ENCODE measurements at places on chromosomes 3 and 15.
A peak's percentile ranks its signal among the peaks of the same experiment; 100 is the strongest.

GRCh38 chr3:65952842-65953241, 85.9 kb downstream of the MAGI1 start:
- DNase-seq = no peak

GRCh38 chr15:62658498-62658897, 384.0 kb upstream of the TPM1 start:
- DNase-seq = no peak

- no peak for DNase-seq
Measured at GRCh38 chr15:83570756-83571155, 83.2 kb upstream of the ADAMTSL3 start.

GRCh38 chr3:159875116-159875515, 113.5 kb upstream of the IL12A start:
- DNase-seq = peak; percentile 45

- DNase-seq = no peak
Measured at GRCh38 chr3:16477056-16477455, 36.4 kb downstream of the RFTN1 start.

- no peak for DNase-seq
Measured at GRCh38 chr3:102017784-102018183, 168.5 kb downstream of the NFKBIZ start.

- DNase-seq = no peak
Measured at GRCh38 chr3:58101499-58102389, 93.5 kb downstream of the FLNB start.

- DNase-seq = no peak
Measured at GRCh38 chr3:74066456-74066855, 441.7 kb upstream of the PDZRN3 start.

GRCh38 chr3:19688767-19689166, 245.2 kb downstream of the EFHB start:
- DNase-seq = peak; percentile 1

- DNase-seq = no peak
Measured at GRCh38 chr3:89038869-89039268, 68.6 kb upstream of the EPHA3 start.

DNA sequence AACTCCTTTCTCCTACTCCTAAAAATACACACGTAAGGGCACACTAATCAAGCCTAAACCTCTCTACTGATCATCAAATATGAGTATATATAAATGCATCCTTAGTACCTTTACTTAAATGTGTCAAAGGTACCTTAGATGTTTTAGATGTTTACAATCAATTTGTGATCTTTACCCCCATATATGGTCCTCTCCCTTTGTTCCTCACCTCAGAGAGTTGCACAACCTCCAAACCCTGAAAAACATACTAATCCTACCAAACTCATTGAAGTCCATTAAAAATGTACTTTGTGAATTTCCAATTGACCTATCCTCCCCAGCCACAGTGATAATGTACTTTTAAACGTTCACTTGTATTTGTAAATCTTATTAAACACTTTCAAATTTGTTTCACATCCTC, 249.1 kb downstream of the STAG1 start:
- DNase-seq = no peak

DNA sequence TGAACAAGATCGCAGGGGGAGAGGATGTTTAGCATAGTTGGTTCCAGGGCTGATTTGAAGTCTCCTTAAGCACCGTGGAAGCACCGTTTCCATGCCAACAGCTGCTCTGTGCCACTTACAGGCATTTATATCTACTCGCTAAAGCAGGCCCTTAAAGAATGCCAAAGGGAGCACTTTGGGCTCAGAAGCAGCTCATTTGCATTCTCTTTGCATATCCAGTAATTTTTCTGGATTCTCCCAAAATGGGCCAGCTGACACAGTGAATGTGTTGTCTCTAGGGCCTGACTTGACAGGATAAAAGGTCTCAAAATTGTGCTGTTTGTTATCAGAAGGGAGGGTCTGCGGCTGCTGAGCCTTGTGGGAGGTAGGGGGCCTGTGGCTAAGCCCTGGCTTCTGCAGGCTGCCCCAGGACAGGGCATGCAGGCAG, 138.6 kb downstream of the FBLN2 start:
- DNase-seq = no peak

DNA sequence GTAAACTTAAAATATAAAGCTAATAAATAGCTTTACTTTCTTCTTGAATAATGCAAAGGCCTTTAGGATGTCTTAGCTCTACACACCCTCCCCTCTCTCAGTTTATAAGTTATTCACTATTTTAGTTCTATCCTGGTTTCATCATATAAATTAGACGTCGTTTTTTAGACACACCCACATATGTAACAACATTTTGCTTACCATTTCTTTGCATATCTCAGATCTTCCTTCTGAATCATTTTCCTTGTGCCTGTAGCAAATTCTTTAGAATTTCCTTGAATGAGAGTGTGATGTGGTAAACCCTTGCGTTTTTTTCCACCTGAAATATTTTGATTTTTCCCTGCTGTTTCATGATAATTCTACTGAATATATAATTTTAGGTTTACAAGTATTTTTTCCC, 2.5 kb upstream of the DAZL start:
- no peak for DNase-seq

GRCh38 chr3:194178669-194179068, 42.7 kb downstream of the HES1 start:
- no peak for DNase-seq

GRCh38 chr3:481680-482079, 285.1 kb downstream of the CHL1 start:
- peak; percentile 14 for DNase-seq

DNA sequence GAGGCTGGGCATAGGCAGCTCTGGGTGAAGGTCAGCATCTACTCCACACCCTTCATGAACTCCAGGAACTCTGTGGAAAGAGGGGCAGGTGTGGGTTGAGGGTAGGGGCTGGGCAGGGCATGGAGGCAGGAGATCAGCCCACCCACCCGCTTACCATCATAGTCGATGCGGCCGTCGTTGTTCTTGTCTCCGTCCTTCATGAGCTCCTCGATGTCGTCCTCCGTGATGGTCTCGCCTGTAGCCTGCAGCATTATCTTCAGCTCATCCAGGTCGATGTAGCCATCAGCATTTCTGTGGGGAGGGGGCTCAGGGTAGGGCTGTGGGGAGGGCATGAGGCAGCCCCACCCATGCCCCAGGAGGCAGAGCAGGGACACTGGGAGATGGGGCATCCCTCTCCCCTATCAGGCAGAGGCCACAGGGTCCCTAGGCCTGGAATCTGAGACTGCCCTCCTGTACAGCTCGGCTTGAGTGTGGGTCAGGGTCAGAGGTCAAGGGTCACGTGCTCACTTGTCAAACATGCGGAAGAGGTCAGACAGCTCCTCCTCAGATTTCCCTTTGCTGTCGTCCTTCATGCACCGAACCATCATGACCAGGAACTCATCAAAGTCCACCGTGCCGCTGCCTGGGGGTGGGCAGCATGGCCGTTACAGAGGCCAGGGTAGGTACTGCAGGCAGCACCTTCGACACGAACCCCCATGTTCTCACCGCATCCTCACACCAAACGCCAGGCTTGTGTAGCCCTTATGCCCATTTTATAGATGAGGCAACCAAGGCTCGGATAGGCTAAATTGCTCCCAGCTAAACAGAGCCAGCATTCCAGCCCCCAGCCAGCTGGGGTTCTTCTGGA, 2.4 kb downstream of the TNNC1 start:
- no peak for DNase-seq

GRCh38 chr3:29697989-29698388, 417.1 kb downstream of the RBMS3 start:
- no peak for DNase-seq

- DNase-seq = peak; percentile 54
Measured at GRCh38 chr3:188244395-188244861, 90.5 kb downstream of the LPP start.

DNA sequence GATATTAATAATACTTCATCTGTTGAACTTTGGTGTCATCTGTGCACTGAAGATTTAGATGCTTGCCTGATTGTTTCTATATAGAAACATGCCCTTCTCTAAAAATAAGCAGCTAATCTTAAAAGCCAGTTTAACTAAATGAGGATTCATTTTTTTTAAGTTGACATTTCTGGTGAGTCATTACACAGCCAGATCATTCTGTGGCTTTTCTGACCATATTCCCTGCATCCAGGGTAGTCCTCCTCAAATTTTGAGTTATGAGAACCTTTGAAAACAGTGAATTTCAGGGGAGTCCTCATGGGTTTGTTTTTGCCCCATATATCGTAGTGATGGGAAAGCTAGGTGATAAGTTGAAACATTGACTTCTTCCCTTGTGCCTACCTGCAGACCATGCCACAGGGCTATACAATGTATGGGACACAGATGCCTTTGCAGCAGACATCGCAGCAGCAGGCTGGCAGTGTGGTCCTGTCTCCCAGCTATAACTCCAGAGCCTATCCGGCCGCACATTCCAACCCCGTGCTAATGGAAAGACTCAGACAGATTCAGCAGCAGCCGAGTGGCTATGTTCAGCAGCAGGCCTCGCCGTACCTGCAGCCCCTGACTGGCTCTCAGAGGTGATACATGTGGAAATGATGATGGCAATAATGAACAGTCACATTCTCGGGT, 26.5 kb upstream of the P2RY12 start:
- no peak for DNase-seq

DNA sequence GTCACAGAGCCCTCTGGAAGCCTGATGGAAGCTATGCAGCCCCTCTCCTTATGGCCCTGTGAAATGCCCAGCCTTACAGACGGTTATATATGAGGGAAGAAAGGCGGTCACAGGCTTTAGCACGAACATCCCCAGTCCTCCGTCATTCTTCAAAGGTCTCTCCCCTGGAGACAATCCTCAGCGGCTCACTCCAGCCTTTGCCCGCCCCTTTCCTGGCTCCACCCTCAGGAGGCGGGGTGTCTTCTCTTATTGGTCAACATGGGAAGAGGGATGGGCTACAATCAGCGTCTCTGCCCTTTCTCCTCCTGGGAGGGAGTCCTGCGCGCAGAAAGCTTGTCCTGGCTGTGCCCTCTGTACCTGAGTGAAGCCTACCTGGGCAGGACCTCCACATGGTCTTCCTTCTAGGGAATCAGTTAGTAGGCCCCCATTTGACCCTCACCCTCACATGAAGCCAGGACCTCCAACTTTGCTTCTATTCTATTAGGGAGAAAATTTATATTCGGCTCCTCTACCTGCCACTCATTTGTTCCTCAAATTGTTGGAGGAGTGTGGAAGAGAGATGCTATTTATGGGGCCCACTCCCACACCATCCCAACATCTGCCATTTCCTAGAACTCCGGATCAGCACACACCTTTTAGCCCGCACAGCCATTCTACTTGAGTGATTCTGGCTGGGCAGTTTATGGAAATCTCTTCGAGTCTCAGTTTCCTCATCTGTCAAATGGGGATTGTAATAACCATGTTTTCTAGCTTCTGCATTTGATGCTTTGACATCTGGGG, 112.9 kb upstream of the SLC6A11 start:
- DNase-seq = peak; percentile 44

DNA sequence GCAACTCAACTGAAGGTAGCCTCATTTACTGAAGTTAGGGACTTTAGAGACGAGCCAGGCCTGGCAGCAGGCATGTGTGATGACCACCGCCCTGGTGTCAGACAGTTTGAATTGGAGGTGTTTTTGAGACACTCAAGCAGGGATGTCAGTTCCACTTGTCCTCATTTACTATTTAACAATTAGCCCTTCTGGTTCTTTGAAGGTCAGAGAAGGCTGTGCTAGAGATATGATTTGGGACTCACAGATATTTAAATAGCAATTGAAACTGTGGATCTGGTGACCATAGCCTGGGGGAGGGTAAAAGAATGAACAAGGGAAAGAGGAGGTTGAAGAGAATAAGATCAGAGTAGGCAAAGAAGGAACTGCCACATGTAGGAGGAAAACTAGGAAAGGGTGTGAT, 74.6 kb downstream of the REC114 start:
- DNase-seq = no peak

GRCh38 chr3:69321301-69322157, 64.4 kb downstream of the FRMD4B start:
- no peak for DNase-seq

DNA sequence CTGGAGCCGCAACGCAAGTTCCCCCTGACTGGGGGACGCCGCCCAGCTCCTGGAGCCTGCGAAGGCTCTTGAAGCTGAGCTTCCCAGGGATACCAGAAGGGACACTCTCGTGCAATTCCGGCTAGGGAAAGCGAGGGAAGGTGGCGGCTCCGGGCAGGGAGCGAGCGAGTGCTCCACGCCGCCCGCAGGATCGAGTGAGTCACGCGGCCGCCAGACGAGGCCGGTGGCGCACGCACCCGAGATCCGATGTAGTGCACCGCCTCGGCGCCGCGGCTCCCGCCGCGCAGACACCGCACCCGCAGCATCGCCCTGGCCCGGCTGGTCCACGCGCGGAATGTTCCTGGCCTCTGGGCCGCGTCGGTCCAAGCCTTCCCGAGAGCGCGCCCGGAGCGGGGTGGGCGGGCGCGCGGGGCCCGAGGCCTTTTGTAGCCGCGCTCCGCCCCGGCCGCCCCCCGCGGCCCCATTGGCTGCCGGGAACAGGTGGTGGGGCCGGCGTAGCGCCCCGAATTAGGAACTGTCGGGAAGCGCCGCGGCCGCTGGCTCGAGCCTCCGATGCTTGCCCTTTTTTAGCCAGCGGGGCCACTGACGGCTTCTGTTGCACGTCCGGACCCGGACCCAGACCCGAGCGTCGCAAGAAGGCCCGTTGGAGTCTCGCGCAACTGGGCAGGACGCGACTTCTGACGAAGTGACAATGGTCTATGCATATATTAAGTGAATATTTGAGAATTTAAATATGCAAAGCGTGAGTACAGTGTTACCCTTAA, at the start of gene GATM:
Gene GATM (minus strand): TSS at position 396 of the 764 bp plus-strand sequence. CDS start 91 bp downstream, at position 305.
- DNase-seq = peak; percentile 85

- DNase-seq = no peak
Measured at GRCh38 chr15:48765022-48765421, 45.8 kb downstream of the CEP152 start.

DNA sequence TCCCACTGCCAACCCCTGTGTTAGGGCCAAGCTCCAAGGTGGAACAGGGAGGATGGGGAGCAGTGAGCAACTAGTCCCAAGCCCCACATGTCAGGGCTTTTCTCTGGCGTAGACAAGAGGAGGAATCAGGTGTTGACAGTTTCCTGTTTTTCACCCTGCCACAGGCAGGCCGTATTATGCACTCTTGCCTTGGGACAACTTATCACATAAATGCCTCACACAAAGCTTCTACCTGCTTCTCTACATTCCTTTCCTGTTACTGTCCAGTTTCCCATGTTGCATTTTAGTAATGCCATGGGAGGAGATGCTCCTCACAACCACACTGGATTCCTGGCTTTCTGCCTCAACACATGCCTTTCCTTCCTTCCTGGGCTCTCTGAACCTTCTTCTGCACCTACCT, 381.2 kb upstream of the ATP11B start:
- DNase-seq = no peak

DNA sequence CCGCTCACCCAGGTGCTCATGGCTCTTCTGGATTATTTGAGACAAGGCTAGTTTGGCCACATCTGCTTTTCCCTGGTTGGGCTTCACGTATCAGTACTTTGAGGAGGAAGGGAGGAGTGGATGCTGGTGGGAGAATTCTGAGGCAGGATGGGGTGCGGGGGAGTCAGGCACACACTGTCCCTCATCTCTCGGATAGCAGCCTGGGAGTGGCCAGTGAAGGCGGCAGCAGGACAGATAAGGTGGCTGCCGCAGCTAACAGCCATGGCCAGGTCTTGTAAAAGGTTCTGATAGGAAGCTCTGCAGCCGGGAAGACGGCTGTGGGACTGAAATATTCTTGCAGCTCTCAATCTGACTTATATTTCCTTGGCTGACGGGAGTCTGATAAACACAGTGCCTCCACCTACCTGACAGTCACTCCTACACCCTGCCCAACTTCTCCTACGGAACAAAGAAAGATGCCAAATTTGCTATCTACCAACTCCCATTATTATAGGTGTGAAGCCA, 87.3 kb downstream of the MESD start:
- no peak for DNase-seq
